EH (cell line): ENCODE measurements at places on chromosomes 5 and 9.
A peak's percentile ranks its signal among the peaks of the same experiment; 100 is the strongest.

- peak; percentile 95 for DNase-seq
Measured at GRCh38 chr9:129174724-129175514, 3.1 kb downstream of the IER5L start.

DNA sequence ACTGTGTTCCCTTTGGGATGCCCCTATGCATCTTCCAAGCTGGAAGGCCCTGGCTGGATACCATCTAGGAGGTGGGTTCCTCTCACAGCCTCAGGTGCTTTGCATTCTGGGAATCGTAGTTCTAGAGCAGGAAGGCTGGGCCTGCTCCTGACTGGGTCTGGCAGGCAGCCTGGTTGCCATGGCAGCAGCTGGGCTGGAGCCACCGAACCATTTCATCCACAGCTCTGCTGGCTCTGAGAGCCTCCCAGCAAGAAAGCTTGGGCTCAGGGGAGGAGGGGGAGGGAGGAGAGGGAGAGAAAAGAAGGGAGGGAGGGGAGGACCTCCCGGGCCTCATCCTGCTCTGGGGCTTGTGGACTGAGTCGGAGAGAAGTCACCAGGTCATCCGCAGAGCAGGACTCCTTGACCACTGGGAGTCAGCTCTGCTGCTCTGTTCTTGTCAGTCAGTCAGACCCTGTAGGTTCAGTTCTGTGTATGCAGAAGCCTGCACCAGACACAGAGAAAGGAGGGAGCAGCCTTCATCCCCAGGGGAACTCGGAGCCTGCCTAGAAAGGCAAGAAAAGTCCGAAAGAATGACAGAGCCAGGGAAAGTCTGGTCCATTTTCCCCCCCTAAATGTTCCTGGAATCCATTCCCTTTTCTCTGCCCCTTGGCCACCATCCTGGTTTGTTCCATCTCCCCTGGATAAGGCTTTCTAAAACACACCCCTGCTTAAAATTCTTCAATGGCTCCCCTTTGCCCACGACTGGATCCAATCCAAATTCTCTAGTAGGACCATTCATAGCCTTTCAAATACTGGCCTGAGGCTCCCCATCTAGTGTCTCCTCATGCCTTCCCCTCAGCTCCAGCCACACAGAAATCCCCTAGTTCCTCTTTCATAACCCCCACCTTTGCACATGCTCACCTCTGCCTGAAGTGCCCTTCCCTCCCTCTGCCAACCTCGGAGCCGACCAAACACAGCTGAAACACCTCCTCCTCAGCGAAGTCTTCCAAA, 65.4 kb upstream of the ARAP3 start:
- peak; percentile 59 for DNase-seq

- no peak for DNase-seq
Measured at GRCh38 chr5:141986072-141986471, 17.2 kb downstream of the RNF14 start.

- DNase-seq: no peak
Measured at GRCh38 chr9:129493706-129494047, 127.2 kb downstream of the C9orf50 start.

DNA sequence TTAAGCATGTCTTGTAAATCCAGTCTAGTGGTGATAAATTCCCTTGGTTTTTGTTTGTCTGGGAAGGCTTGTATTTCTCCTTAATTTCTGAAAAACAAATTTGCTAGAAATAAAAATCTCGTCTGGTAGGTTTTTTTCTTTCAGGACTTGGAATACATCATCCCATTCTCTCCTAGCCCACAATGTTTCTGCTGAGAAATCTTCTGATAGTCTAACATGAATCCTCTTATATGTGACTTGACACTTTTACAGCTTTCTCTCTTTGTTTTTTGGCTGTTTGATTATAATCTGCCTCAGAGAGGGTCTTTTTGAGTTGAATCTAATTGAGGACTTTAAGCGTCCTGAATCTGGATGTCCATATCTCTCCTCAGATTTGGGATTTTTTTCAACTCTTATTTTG, 104.9 kb downstream of the FEM1C start:
- DNase-seq: no peak

DNA sequence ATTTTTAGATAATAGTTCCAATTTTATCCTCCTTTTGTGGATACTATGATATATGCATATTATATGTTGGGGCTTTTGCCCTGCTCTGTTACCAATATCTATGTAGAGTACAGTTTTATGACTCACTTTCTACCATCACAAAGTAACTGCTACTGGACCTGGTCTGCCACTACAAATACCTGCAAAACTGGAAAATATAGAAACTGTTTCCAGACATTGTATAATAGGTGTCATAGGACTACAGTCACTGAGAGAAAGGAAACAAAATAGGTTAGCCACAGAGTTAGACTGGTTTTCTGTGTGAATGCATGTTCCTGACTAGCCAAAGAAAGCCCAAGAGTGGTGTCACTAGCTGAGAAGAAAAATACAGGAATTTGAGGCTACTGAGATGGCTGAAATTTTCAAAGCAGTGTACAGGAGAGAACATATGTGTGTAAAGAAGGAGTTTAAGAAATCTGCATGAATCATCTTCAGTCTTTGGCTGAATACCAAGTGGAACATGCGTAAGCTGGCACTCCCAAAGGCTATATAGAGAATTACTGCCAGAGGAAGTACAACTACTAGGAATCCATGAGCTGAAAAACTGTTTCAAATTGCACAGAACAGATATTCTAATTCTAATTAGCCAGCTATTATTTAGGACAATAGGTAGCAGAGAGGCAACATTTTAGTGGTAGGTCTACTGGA, 29.0 kb upstream of the FAM174A start:
- peak; percentile 52 for DNase-seq

DNA sequence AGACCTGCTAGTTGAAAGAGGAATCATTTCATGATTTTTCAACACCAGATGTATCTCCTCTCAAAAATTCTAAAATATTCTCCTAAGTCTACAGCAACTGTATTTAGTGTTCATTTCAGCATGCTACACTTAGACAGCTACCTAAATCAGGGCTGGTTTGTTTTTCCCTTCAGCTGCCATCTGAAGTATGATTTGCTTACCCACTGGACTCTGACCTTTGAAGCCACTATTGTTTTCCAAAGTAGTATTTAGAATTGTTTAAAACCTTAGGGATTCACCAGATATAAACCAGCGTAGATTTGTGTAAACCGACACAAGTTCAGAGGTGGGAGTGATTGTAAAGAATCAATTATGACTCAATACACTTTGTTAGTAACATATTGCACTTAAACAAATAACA, 193.1 kb downstream of the ADAMTS6 start:
- no peak for DNase-seq

DNA sequence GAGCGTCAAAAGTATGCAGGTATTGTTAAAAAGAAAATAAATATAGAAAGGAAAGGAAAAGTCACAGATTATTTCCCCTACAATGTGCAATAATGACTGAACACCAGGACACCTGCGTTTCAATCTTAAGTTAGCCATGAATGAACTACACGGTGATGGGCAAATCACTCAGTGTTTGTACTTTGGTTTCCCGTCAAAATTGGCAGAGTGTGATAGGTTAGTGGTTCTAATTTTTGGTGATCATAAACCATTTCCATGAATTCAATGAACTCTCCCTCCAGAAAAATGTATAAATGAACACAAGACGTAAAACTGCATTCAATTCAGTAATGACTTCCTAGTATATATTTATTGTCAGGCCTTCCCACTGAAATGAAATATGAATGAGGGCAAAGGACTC, 59.0 kb upstream of the ITGA1 start:
- no peak for DNase-seq

GRCh38 chr5:9395706-9396105, 150.2 kb downstream of the SEMA5A start:
- no peak for DNase-seq

- DNase-seq: no peak
Measured at GRCh38 chr5:124162767-124163532, 583.5 kb downstream of the ZNF608 start.

GRCh38 chr9:71916834-71917534, 5.5 kb downstream of the C9orf85 start:
- DNase-seq: no peak

DNA sequence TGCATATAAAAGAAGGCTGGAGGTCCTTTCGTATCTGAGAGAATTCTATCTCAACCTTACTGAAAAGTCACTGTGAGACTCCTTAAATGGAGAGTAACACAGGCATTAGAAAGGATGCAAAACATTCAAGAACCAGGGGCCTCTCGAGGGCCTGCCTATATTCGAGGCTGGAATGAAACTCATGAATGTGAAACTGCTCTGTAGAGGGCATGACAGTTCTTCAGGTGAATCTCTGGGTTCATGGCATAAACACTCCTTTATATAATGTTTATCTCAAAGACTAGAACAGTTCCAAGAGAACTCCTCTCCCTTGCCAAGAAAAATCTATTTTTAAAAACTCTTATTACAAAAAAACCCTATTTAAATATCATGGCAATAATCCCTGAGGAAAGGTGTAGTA, 113.9 kb downstream of the SEC61B start:
- no peak for DNase-seq

- peak; percentile 5 for DNase-seq
Measured at GRCh38 chr9:27528886-27529315, 713 bp downstream of the MOB3B start.

DNA sequence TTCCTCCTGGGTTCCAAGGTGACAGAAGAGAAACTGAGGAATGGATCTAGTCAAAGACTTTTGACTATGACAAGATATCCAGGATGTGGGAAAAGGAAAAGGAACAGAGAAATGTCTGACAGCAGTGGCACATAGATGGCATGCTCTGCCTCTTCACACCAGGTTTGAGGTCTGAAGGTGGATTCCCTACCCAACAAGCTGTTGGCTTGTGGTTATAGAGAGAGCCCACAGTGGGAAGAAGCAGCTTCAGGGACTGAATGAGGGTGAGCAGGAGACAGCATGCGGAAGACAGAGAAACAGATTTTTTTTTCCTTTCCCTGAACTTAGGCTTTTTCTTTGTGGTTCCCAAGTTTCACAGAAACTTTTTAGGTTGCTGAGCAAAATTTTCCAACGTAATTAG, 20.6 kb downstream of the IFNW1 start:
- no peak for DNase-seq

GRCh38 chr5:143386725-143387124, 16.8 kb downstream of the NR3C1 start:
- peak; percentile 58 for DNase-seq

DNA sequence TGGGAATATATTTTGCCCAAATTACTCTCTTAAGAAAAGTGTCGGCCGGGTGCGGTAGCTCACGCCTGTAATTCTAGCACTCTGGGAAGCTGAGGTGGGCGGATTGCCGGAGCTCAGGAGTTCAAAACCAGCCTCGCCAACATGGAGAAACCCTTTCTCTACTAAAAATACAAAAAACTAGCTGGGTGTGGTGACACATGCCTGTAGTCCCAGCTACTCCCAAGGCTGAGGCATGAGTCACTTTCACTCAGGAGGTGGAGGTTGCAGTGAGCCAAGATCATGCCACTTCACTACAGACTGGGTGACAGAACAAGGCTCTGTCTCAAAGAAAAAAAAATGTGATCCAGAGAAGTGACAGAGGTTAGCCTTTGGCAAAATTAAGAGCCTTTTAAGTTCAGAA, 26.4 kb upstream of the TMEM171 start:
- peak; percentile 84 for DNase-seq

GRCh38 chr5:176889321-176890280, 9.5 kb downstream of the HK3 start:
- no peak for DNase-seq

GRCh38 chr5:122297587-122298298, 14.3 kb upstream of the SNCAIP start:
- no peak for DNase-seq

DNA sequence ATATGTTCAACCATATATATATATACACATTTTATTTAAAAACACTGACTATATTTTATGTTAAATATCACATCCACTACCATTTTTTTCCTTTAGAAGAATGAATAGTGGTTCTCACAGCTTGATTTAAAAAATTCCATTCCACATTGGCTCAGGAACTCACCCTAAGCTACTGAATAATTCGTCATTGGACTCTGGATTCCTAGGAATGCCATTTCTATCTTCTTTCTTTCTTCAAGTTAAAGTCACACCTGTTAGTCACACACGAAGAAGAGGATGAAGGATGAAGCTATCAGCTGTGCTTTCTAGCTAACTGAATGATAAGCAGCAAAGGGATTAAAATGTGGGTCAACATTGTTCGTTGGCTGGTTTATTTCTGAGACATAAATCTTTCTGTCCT, 7.9 kb downstream of the ELOVL7 start:
- no peak for DNase-seq

GRCh38 chr5:533243-533954, 9.2 kb upstream of the SLC9A3 start:
- no peak for DNase-seq

- peak; percentile 64 for DNase-seq
Measured at GRCh38 chr9:129746092-129746777, 6.6 kb downstream of the PTGES start.

DNA sequence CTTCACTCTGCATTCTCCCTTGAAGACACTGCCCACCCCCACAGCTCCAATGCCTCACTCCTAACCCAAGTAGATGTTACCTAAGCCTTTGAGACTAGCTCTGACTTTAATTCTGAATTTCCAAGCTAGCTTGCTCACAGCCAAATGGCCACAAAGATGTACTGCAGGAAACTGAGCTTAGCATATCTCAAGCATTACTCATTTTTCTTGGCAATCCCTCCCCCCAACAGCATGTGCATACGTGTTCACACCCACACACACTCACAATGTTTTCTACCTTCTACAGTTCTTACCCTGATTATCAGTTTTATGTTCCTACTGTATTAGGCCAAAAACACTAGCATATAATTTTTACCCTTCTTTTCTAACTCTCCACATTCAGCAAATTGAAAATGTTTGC, 13.7 kb upstream of the GRIA1 start:
- DNase-seq: peak; percentile 68

GRCh38 chr5:170451747-170452365, 52.0 kb upstream of the KCNIP1 start:
- peak; percentile 46 for DNase-seq

- no peak for DNase-seq
Measured at GRCh38 chr5:57505272-57506200, 22.9 kb upstream of the ACTBL2 start.

GRCh38 chr9:37034305-37034937, 353 bp upstream of the PAX5 start:
- peak; percentile 10 for DNase-seq
